ENCODE measurements at places on chromosomes 7 and 10.

GRCh38 chr7:140212100-140212881 is 35.5 kb upstream of the KDM7A start:
- no peak for DNase-seq

DNA sequence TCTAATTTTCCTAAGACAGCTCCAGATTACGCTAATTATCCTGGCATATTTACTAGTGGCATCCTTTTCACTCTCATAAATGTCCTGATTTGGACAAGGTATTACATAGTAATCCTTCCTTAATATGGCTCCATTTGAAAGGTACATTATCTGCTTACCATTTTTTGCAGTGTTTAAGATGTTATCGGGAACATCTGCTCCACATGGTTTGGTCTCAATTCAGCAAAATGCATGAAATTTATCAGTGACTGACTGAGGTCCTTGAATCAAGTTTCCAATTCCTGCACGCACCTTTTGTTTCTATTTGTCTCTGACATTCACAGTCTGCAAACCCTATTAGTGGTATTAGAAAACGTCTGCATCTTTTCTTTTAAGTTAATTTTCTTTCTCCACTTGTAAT is 384.1 kb upstream of the KIAA1217 start:
- no peak for DNase-seq

- DNase-seq = no peak
Observed at GRCh38 chr10:34761453-34761852, 53.6 kb downstream of the PARD3 start.

DNA sequence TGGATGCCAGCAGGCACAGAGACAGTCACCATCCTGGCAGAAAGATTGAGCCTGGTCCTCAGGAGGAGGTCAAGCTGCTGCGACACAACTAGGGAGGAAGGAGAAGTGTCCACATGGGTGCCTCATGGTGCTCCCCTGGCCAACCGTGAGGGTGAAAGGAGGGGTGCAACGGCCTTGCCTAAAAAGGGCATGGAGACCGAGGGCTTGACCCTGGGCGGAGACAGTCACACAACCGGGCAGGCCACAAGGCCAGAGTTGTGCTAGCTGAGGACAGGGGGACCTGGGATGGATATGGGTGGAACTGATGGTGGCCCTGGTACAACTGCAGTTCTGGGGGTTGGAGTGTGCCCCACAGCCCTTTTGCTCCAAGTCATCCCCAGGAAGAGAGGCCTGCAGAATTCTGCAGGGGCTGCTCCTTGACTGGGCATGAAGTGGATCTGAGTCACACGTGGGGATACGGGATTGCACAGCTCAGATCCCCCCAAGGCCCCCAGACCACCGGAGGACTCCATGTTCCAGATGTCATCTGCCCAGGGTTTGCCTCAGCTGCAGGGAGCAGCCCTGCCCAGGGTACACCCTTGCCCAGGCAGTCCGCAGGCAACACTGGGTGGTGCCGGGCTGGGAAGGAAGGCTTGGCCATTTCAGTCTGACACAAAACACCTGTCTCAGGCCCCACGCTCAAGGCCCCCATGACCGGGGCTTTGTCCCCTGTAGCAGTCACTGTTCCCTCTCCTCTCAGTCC is 602.3 kb upstream of the MGMT start:
- no peak for DNase-seq

GRCh38 chr10:73218431-73219191 is 28.4 kb downstream of the DNAJC9 start:
- no peak for DNase-seq

- no peak for DNase-seq
Observed at GRCh38 chr10:77737608-77738007, 100.0 kb upstream of the KCNMA1 start.

DNA sequence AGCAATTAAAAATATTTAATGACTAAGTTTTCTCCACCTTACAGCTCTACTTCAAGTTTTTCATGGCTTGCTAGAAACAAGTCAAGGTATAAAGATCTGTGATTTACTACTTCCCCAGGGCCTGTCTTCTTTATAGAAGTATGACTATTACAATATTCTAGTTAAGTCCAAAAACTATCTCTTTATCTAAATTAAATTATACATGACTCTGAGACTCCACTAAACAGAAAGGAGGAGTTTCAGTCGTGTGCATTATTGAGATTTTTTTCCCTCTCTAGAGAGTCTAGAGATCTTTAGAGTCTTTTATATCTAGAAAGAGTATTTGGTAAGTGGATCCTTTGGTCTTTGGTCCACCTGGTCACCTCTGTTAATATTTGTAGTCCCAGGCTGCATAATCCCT is 100.7 kb downstream of the SEMA3E start:
- no peak for DNase-seq

- DNase-seq = no peak
Observed at GRCh38 chr10:103745341-103746247, 109.8 kb downstream of the SH3PXD2A start.

- DNase-seq = no peak
Observed at GRCh38 chr7:18206331-18206730, 178.7 kb upstream of the PRPS1L1 start.

Data from COR-L47 (cell line).